ENCODE measurements at places on chromosomes 7 and 10.

DNA sequence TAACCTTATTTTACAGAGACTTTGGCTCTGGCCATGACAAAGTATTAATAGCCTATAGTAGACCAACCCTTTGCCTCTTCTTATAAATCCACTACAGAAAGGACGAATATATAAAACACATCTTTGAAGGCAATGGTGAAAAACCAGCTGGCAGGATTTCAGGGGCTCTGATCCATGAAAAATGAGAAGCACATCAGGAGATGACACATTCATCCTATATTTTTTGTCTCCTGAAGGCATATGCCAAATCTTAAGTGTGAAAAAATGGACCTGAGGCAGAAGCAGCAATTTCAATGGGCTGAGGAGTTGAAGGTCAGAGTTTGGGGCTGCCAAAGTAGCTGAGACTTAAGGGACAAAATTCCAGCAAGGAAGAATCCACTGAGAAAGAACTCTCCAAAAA is 14.4 kb downstream of the RNF216 start:
- no peak for DNase-seq

GRCh38 chr10:119535837-119536507 is 6.5 kb downstream of the RGS10 start:
- DNase-seq = no peak

- no peak for DNase-seq
Measured at GRCh38 chr10:85547460-85548023, 819.1 kb downstream of the GRID1 start.

DNA sequence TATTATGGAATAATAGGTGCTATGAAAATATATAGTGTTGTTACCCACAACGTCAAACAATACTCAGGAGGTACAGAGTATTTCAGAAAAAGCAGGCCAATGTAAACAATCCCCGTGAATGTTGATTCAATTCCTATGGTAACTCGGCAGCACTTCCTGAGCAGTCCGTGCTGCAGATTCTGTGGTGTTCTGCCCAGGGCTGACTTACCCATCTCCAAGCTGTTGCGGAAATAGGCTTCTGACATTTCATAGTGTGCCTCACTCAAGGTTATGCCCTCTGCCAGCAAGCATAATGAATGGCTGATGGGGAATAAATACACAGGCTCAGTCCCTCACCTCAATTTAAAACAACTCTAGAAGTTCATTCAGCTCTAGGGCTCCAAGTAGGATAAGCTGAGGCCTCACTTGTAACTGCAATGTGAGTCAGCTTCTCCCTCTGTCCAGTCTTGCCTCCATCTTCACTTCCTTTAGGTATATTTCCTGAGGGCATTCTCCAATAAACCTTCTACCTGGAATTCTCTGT is 177.6 kb downstream of the GNAI1 start:
- peak; percentile 32 for DNase-seq

- DNase-seq = no peak
Measured at GRCh38 chr7:96084881-96085553, 236.9 kb downstream of the SLC25A13 start.

DNA sequence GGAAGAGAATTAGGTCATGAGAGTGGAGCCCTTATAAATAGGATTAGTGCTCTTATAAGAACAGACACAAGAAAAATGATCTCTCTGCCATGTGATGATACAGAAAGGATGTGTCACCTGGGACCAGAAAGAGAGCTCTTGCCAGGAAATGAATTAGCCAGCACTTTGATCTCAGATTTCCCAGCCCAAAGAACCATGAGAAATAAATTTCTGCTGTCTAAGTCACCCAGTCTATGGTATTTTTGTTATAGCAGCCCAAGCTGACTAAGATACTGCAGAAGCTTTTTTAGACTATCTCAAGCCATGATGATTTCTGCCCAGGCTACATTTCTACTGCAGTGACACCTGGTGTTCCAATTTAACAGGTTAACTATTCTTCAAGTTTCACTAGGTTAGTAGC is 84.8 kb downstream of the RSU1 start:
- DNase-seq = no peak

DNA sequence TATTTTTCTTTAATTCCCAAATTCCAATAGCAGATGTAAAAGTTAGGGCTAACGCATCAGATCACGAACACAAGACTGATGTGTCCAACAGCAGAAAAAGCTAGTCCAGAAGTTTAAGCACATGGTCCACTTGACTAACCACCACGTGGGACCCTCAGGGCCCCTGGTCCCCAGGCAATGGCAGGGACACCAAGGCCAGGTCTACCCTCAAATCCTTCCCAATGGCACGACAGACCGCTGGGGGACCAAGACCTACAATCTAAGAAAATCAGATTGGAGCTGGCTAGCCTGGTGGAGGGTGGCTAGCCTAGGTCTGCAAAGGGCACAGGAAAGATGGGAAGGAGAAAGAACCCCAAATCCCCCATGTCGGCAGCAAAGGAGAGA is 1.5 kb downstream of the GIGYF1 start:
- DNase-seq = no peak

- DNase-seq = no peak
Measured at GRCh38 chr10:3605882-3606281, 179.1 kb downstream of the KLF6 start.

DNA sequence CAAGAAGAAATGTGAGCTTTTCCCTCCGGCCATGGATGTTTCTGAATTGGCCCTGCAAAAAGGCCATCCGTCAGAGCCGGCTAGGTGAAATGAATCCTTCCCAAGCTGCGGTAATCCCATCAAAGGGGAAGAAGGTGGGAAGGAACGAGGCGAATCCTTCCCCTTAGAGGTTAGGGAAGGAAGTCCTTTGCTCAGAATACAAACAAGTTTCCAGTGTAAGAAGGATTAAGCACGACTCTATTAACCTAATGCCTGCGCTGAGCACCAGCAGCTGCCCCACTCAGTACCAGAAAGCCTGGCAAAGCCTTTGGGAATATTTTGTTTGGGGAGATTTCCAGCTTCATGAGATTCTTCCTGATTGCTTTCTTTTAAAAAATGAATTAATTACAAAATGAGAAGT is 42.8 kb downstream of the CLRN3 start:
- DNase-seq = no peak

- DNase-seq = no peak
Measured at GRCh38 chr7:22157552-22157951, 199.4 kb downstream of the RAPGEF5 start.

- DNase-seq = no peak
Measured at GRCh38 chr10:127041552-127041951, 136.3 kb downstream of the DOCK1 start.

DNA sequence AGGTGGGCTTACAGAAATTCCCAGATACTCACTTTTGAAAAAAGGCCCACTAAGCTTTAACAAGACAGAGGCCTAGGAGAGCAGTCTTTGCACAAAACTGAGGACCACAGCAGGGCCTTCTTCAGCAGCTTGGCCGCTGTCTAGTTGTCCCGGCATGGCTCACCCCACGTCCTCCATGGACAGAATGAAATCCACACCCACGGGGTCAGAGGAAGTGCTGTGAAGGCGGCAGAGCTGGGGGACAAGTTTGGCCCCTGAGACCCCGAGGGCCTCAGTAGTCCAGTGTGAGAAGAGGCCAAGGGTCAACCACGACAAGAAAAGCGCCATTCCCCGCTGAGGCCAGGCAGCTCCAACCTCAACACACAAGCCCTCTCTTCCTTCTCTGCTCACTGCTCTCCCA is 78.9 kb downstream of the ZRANB1 start:
- no peak for DNase-seq

GRCh38 chr7:107230334-107230733 is 61.5 kb downstream of the HBP1 start:
- no peak for DNase-seq

DNA sequence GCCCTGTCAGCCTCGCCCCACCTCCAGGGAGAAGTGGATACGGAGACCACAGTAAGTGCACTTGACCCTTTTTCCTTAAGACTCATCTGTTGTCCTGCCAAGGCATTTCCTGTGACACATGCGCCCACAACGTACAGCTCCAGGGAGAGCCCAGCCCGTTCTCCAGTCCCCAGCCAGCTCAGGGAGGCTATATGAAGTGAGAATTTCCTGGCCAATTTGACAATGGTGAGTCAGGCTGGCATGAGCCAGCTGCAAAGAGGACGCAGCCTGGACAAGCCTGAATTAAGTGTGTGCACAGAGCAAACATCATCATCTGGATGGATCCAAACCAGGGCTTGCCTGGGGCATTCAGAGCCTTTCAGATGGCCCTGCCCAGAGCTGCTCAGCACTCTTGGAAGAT is 244.8 kb downstream of the KCNMA1 start:
- no peak for DNase-seq

DNA sequence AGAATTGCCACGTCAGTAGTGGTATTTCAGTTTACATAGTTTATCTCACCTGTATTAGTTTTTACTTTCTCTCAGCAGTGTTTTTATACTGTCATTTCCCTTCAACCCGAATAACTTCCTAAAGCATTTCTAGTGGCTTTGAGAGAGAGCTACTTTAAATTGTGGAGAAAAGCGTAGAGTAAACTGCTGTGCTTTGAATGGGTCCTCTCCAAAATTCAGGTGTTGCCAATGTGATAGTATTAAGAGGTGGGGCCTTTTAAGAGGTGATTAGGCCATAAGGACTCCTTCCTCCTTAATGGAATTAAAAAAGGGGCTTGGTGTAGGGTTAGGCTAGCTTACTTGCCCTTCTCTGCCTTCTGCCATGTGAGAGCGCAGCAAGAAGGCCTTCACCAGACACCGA is 98.4 kb downstream of the LCOR start:
- DNase-seq = no peak

GRCh38 chr10:91434041-91434440 is 23.9 kb downstream of the HECTD2 start:
- no peak for DNase-seq
